Eye (tissue), 1 donor: ENCODE measurements at places on chromosomes 2 and 18.

GRCh38 chr2:209097168-209097567, 326.7 kb upstream of the MAP2 start:
- DNase-seq: no peak

GRCh38 chr2:66538291-66538690, 103.4 kb downstream of the MEIS1 start:
- DNase-seq: no peak

DNA sequence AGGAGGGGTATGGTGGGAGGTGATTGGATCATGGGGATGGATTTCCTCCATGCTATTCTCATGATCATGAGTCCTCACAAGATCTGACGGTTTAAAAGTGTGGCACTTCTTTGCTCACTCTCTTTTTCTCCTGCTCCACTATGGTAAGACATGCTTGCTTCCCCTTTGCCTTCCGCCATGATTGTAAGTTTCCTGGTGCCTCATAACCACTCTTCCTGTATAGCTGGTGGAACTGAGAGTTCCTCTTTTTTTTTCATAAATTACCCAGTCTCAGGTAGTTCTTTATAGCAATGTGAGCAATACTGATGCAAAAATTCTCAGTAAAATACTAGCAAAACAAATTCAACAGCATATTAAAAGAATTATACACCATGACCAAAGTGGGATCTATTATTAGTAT, 728.5 kb upstream of the SLC8A1 start:
- DNase-seq: no peak

DNA sequence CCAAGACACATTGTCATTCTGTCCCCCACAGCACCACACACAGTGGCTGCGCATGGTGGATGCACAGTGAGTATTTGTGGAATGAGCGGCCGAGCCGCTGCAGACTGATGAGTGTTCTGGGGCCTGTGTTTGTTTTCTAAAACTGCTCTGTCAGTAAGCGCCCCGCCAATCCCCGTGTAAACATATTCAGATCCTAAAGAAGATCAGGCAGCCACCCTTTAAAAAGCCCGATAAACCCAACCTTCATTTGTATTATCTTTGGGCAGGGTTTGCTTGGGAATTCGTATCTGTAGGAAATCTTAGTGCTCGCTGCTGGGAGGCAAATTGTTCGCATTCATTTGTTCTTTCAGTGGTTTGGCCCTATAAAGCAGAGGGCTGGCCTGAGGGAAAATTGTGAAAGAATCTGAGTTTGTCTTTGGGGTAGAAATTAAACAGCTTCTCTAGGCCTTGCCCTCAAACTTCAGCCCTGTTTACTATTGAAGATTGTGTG, 68.6 kb downstream of the TGOLN2 start:
- DNase-seq: peak; percentile 80

DNA sequence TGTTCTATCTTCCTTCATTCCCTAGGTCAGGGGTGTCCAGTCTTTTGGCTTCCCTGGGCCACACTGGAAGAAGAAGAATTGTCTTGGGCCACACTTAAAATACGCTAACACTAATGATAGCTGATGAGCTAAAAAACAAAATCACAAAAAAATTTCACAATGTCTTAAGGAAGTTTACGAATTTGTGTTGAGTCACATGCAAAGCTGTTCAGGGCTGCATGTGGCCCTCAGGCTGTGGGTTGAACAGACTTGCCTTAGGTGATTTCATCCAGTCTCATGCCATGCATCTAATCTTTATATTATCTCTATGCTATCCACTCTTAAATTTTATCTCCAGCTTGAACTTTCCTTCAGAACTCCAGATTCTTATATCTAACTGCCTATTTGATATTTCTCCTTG, 80.1 kb downstream of the CCDC85A start:
- no peak for DNase-seq

DNA sequence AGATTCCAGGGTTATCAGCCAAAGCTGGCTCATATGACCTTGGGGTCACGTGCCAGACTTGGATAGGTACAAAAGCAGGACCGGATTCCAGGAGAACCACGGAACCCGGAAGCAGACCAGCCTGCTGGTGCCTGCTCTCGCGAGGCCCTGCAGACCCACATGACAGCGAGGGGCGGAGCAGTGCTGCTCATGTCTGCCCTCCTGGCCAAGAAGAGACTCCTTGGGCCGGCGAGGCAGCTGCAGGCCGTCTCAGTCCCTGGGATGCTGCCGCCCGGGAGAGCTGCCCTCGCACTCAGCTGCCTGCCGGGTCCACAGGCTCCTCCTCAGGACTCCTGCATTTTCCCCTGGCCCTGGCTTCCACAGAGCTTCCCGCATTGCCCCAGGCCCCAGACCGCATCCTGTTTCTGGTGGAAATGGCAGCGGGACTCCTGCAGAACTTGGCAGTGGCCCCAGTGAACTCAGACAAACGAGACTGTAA, 739.5 kb downstream of the SOCS6 start:
- no peak for DNase-seq

DNA sequence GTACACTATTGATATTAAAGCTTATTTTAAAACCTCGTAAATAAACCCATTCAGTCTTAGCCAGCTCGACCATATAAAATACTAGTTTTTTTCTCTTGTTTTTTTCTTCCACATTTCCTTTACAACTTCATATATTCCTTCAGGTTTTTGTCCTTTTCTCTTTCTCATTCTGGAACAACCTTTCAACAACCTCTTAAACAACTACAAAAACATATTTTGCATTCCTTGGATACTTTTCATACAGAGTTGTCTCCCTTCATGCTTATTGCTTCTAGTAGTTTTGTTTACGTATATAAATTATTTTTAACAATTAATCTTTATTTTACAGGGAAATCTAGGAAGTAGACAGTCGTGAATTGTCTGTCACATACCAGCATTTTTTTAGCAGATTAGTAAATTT, 41.2 kb downstream of the COMMD1 start:
- no peak for DNase-seq

DNA sequence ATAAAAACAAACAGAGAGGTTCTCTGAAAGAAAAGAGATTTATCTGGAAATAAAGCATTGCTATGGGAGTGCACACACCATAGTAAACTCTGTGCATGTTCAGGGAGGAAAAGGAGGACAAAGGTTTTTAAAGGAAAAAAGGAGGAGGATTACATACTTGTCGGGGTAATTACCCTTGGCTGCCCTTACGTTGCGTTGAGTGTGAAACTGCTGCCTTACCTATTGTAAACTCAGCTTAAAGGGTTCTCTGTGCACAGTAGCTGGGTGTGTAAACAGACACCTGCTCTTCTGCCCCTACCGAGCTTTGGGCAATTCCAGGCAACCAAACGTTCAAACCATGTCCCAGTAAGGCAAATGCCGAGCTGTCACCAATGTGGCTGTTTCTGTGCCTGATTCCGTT, 29.6 kb upstream of the PXDN start:
- no peak for DNase-seq

DNA sequence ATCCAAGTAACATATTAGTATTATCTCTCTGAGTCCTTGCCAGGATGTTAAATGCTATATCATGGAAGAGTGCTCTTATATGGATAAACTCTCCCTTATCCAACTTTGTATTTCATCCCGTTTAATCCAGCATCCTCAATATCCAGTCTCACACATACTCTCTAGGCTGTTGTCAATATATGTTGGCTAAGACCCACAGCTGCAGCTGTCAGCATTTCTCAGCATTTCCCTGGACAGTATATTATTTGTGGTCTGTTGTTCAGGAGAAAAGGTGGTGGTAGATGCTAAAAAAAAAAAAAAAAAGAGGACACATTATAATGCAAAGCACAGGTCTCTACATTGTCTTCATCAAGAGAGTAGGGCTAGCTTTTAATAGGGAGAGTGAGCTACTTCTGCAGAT, 1368.0 kb upstream of the ZEB2 start:
- DNase-seq: no peak
